KBM-7 (cell line): ENCODE measurements at places on chromosomes 16 and 17.

DNA sequence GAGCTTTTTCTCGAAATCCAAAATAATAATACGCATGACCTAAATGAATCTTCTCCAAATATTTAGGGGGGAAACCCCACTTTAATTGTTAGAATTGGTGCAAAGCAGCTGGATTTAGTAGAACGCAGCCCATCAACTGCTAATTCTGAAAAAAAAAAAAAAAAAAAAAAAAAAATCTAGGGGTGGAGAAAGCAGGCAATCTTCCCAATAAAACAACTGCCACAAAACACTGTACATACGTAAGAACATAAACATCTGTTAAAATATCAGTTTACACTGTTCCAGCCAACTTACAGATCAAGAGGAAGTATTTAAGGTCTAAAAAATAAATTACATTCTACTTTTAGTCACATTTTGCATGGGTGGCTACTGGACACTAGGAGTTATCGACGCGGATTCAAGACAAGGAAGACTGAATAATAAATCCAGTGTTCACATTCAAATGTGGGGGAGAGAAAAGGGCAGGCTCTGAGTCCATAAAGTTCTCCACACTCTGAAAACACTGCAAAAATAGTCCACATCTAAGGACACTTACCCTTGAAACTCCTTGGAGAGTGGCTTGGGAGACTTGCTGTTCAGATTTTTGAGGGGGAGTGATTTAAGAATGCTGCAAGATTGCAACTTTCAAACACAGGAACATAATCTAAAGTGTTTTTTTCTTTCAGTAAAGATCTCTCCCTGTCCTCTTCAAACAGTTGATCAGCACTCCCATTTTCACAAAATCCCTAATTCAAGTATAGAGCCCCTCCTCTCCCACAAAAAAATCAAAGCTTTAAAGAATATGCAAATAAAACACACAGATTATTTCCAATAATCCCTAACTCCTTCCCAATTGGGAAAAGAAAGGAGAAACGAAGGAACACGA lies 1.3 kb downstream of the APPBP2 start:
- DNase-seq, result peak; percentile 35

GRCh38 chr16:50469121-50469743 lies 79.0 kb upstream of the NKD1 start:
- no peak for DNase-seq

GRCh38 chr17:5809056-5809455 lies 224.7 kb upstream of the NLRP1 start:
- DNase-seq, result no peak

DNA sequence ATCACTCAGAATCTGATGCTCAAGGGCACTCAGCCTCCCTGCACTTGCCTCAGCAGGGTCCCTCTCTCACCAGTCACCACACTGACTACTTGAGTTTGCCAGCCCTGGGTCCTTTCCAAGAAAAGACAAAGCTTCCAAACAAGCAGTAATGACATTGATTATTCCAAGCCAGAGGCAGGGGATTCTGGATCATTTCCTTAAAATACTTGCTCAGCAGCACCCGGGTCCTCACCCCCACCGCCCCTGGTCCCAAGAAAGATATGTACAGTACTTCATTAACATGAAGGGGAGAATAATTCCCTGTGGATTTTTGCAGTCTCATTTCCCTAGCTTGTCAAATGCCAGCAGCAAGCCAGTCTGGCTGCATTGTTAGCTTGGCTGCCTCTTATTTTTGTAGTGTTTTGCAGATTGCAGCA lies 83.2 kb upstream of the GNAO1 start:
- DNase-seq, result no peak

- no peak for DNase-seq
These were observed 343.0 kb upstream of the ZFHX3 start for GRCh38 chr16:73390936-73391335.

GRCh38 chr17:45366049-45366448 lies 49.2 kb upstream of the MAP3K14 start:
- DNase-seq, result no peak

DNA sequence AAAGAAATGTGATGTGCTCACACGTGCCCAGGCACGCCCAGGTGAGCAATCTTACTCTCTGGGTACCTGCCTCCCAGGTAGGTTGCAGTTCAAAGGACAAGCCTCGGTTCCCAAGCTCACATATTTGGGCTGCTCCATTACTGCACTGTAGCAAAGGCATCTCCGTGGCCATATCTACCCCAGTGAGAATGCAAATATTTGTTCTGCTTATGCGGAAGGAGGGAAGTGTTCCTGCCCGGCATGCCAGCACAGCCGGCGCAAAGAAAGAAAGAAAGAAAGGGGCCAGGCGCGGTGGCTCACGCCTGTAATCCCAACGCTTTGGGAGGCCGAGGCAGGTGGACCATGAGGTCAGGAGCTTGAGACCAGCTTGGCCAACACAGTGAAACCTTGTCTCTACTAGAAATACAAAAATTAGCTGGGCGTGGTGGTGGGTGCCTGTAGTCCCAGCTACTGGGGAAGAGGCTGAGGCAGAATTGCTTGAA lies 30.7 kb downstream of the SLC43A2 start:
- no peak for DNase-seq

- peak; percentile 43 for DNase-seq
These were observed 47.7 kb upstream of the ZNF750 start for GRCh38 chr17:82887255-82888164.

DNA sequence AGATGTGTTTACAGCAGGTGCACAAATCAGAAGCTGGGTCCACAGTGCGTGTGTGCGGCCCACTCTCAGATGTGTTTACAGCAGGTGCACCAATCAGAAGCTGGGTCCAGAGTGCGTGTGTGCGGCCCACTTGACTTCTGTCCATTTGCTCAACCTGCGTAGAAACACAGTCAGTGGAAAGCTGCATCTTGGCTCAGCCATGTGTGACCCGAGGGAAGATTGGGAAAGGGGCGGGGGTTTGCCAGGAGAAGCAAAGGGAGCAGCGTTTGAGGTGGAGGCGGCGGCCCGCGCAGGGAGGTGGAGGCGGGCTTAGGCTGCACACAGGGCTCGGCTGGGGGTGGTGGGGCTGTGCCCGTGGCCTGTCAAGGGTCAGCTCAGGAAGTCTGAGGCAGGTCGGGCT lies 4.3 kb downstream of the CTU2 start:
- DNase-seq, result no peak

GRCh38 chr17:41710472-41711090 lies 1.6 kb upstream of the GAST start:
- peak; percentile 38 for DNase-seq

GRCh38 chr16:53805752-53806151 lies 101.8 kb downstream of the FTO start:
- DNase-seq, result no peak

GRCh38 chr17:58249270-58250133 lies 11.1 kb downstream of the LPO start:
- DNase-seq, result peak; percentile 80

DNA sequence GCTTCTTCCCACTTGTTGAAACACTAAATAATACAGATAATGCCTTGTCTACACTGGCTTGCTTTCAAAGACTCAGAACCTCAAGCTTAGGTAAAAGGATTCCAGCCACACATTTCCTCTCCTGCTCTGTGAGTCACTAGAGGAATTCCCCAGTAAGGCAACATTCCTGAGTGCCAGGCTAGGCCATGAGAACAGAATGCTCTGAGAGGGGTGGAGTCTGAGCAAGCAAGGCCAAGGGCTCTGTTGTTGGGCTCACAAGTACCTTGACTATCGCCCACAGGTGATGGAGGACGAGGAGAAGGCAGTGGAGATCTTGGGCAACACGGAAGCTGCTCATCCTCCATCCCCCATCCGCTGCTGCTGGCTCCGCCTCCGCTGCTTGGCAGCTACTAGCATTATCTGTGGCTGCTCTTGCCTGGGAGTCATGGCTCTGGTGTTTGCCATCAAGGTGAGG lies 6.7 kb upstream of the PHKG2 start:
- DNase-seq, result no peak

- DNase-seq, result no peak
These were observed 44.7 kb upstream of the KPNB1 start for GRCh38 chr17:47605011-47605410.

GRCh38 chr17:74201948-74202347 lies 1.5 kb upstream of the RPL38 start:
- DNase-seq, result no peak

DNA sequence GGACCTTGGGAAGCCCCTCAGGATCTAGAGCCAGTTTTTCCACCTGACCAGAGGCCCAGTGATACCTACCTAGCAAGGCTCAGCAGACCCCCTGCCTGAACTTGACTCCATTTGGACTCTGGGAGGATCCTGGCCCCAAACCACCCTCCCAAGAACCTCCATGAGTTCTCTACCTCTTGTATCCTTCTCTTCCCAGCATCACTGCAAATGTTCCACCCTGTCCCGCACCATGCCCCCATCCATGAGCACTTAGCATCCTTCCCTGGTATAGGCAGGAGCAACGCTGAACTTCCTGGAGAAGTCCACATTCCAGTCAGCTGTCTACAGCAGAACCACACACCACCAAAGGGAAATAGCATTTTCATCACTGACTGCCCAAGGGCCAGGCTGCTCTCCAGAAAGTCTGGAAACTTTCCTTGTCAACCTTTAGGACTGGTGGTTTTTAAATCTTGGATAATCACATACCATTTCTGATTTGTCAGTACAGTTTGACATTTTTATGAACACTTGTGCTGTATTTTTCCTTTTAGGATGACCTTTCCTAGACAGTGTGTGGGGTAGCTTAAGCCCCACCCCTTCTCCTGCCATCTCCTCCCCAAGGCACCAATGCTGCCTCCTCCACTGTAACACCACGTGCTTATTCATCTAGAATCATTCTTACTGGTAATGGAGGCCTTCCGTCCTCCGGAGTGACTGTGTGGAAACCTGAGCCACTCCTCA lies 13.9 kb downstream of the EIF4A3 start:
- no peak for DNase-seq

GRCh38 chr16:22962905-22963304 lies 148.9 kb downstream of the HS3ST2 start:
- no peak for DNase-seq
